ENCODE measurements at places on chromosomes 4 and X.
A peak's percentile ranks its signal among the peaks of the same experiment; 100 is the strongest.

GRCh38 chrX:136219893-136220292 is 31.3 kb downstream of the MAP7D3 start:
- DNase-seq, result no peak

- DNase-seq, result no peak
Observed at GRCh38 chr4:173538148-173538908, 8.3 kb upstream of the HAND2 start.

GRCh38 chr4:186730621-186731020 is 7.0 kb upstream of the FAT1 start:
- no peak for DNase-seq

DNA sequence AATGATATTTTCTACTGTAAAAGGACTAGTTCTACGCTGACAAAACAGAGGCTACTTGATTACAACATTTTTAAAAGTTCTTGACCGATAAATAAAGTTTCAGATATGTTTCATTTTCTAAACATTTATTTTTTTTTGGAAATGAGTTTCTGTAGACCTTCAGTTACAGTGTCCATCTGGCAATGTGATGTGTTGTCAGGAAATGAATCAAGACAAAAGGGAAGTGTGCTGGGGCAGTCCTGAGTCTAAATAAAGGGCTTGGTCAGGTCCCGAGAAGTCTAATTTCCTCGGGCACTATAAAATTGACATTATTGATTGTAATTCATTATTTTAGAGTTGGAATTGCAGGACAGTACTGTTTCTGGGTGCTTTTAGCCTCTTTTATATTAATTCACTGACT is 57.0 kb upstream of the FTHL17 start:
- DNase-seq, result no peak

- DNase-seq, result no peak
Observed at GRCh38 chr4:65241257-65241997, 428.9 kb downstream of the EPHA5 start.

DNA sequence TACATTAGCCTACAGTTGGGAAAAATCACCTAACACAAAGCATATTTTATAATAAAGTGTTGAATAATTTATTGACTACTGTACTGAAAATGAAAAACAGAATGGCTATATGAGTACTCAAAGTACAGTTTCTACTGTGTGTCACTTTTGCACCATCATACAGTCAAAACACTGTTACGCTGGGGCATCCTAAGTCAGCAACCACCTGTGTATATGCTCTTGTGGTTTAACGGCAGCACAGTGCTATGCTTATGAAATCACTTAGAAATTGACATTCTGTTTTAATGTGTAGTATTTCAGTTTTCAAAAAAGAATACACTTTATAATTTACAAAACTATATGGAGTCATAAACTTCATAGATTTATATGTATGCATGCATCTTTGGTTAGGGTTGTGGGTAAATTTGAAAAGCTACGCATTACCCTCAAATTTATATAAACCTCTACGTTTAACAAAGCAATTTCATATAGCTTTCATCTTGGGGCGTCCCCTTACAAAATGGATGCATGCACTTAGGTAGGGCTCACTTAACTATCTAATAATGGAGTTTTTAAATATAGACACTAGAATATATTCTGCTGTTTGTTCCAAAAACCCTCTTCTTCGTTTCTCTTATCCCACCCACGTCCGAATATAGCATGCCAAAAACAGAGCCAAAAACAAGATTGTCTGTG is 690 bp upstream of the NEIL3 start:
- no peak for DNase-seq

- peak; percentile 0 for DNase-seq
Observed at GRCh38 chrX:6708041-6708440, 173.1 kb upstream of the VCX3A start.

DNA sequence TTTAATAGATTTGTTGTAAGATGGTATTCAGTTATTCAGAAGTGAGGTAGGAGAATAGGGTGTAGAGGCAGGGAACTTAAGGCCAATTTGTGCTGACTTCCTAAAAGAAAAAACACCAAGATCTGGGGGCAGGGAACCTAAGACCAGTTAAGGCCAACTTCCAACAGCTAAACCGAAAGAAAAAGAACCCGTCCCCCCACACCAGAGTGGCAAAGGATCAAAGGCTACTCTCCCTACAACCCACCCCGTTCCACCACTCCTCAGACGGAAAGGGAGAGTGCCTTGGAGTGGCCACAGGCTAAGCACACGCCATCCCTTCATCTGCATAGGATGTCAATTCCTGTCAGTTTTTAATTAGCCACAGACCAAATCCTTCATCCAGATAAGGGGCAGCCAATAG is 3.7 kb upstream of the ZNF718 start:
- no peak for DNase-seq

DNA sequence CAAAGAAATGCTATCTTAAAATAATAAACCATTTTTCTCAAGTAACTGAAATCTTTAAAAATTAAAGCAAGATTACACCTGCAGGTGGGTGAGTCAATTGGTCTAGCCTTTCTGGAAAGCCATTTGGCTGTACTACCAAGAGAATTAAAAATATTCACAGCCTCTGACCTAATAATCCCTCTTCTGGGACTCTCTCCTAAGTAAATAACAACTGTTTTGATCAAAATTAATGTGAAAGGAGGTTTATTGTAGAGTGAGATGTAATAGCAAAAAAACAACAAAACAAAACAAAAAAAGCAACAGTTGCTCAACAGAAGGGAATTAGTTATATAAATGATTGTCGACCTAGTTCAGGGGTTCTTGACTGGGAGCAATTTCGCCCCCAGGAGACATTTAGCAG is 89.0 kb downstream of the GEMIN8 start:
- DNase-seq, result no peak

GRCh38 chr4:128715616-128716015 is 93.9 kb upstream of the JADE1 start:
- DNase-seq, result peak; percentile 73

DNA sequence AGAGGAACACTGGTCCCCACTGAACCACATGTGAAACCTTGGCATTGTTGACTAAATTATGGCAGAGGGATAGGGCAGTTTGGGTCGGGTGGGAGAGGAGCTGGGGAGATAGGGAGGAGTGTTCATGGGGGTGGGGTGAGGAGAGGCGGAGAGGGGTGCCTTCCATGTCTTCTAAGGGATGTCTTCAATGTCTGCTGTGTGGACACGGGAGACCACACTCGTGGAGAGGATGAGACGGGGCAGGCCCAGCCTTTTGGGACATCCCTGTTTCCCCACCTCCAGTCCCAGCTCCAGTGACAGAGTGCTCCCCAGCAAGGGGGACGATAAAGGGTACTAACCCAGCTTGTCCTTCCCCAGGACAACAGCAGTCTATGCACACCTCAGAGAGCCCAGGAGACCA is 146.4 kb upstream of the MAMLD1 start:
- DNase-seq, result no peak

DNA sequence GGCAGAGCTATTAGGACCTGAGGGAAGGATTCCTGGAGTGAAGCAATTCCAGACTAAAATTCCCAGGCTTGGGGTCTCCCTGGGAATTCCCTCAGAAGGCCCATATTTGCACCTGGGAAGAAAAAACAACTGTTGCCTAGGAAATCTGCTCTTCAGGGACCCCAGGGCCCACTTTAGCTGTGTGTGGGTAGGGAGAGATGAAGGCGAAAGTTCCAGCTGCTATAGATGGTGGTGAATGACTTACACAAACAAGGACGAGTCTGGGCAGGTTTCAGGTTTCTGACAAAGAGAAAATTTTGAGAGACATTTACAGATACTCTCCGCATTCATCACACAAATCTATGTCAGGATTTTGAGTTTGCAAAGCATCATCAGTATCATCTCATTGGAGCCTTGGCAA is 126.1 kb downstream of the GPC3 start:
- DNase-seq, result no peak

GRCh38 chr4:108540536-108540935 is 79.8 kb upstream of the RPL34 start:
- DNase-seq, result no peak

- DNase-seq, result peak; percentile 62
Observed at GRCh38 chr4:38723726-38724474, 58.9 kb downstream of the TLR10 start.

DNA sequence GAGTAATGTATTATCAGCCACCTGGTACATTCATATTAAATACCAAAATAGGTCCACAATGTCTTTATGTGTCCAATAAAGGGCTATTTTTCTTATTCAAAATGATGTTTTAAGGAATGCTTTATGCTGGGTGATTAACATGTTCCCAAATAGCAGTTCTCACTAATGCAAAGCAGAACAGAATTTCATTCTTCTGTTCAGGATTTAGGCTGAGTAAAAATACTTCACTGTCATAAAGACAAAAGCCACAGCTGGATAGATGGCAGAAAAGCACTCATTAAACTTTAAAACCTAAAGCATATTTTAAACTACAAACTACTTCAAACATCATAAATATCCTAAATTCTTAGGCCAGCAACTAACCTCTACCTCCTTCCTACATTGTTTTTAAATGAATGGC is 244.0 kb downstream of the TMA16 start:
- no peak for DNase-seq

GRCh38 chr4:53676402-53676871 is 85.2 kb upstream of the LNX1 start:
- DNase-seq, result peak; percentile 71

- DNase-seq, result peak; percentile 58
Observed at GRCh38 chr4:11724731-11725130, 296.0 kb upstream of the HS3ST1 start.

- no peak for DNase-seq
Observed at GRCh38 chrX:154093965-154094364, 3.6 kb downstream of the MECP2 start.

DNA sequence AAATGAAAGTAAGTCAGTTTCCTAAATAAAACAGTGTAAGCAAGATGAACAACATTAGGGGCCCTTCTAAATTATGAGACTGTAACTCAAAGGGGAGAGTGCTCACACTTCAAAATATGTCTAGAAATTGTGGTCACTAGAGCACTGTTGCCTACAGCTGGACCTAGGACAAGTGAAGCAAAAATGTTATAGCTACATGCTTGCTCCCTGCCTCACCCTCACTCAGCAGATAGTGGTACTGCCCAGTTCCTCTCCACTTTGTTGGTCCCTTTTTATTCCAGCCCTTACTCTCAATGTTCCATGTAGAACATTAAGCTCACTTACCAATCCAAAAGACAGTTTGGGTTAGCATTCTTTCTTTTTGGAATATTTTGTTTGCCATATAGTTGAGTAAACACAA is 147.3 kb downstream of the GRIA3 start:
- DNase-seq, result no peak

DNA sequence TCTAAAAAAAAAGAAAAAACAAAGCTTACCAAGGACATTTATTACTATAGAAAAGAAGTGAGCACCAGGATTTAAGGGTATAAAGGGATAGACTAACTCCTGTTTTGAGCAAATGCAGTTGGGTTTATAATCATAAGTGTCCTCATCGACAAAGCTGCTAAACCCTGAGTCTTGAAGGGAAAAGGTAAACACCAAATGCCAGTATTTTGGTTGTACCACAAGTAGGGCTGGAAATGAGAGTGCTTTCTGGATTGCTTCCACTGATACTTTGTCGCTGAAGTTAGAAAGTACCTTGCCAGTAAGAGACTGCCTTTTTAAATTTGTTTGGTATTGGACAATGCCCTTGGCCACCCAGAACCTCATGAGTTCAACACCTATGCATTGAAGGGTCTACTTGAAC is 53.7 kb downstream of the WDFY3 start:
- no peak for DNase-seq

DNA sequence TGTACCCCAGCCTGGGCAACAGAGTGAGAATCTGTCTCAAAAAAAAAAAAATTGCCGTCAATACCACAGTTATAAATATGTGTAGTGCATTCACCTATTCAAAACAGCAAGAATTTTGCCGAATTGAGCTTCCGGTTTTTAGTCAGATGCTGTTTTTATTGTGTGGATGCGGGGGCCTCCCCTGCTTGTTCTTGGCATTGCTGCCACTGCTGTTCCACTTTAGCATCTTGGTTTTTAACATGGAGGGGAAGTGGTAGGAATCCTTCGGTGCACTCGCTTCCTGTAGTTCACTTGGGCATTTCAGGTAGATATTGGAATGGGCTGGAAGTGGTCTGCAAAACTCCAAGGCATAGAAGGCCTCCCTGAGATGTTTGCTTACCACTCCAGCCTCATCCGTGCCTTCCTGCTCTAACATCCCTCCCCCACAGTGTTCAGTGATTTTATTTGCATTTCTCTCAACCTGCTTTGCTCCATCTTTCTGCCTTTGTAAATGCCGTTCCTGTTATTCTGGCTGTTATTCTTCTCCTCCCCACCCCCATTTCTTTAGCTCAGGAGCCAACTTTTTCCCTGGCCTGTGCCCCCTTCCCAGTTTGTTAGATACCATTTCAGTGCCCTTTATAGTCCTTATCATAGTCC is 25.5 kb downstream of the MOB1B start:
- no peak for DNase-seq

DNA sequence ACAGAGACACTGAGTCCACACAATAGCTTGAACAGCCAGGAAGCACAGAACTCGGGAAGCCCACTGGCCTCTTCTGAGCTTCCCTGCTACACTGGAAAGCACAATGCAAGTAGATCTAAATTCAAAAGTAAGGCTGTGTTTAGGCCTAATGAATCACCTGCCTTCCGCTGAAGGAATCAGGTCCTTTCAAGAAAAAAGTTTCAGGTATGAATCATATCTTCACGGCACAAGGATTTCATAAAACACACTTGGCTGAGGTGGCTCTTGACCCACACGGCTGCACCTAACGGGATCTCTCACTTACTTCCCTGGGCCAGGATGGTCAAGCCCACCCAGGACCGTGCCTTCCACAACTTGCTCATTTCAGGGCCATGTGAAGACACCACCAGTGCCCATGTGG is 59.3 kb downstream of the IRF2 start:
- DNase-seq, result no peak

GRCh38 chrX:45348296-45348695 is 147.6 kb upstream of the DIPK2B start:
- peak; percentile 39 for DNase-seq

- DNase-seq, result no peak
Observed at GRCh38 chr4:81021981-81022380, 8.5 kb upstream of the BMP3 start.

DNA sequence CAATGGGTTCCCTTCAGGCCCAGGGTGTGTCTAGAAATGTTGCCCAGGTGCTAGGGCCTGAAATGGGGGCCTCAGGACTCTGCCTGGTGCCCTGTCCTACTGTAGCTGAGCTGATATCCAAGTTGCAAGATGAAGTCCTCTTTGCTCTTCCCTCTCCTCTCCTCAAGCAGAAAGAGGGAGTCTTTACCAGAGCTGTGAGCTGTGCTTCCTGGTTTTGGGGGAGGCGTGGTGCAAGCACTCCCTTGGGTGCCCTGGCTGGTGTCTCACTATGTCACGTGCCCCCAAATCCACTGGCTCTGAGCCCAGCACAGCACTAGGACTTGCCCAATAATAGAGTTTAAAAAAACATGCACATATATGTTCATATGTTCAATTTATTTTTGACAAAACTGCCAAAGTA is 29.3 kb upstream of the CT47A1 start:
- DNase-seq, result no peak

GRCh38 chrX:13220916-13221315 is 98.9 kb downstream of the ATXN3L start:
- DNase-seq, result peak; percentile 66

DNA sequence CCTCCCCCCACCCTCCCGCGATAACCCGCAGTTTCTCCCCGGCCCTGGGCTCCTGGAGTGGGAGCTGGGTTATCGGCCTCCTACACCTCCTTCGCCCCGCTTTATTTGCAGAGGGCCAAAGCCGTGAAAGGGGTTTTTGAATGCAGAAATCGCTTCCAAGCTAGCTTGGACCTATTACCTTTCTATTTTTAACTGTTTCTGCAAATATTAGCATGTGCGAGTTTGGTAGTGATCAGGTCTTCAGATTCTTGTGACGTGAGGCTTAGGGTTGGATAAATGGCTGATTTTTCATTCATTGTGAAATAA is 1.3 kb downstream of the USP9X start:
- DNase-seq, result no peak
